ENCODE measurements at places on chromosomes 11 and 22.
A peak's percentile ranks its signal among the peaks of the same experiment; 100 is the strongest.

GRCh38 chr11:104061853-104062521 is 25.5 kb downstream of the DDI1 start:
- no peak for ATAC-seq

DNA sequence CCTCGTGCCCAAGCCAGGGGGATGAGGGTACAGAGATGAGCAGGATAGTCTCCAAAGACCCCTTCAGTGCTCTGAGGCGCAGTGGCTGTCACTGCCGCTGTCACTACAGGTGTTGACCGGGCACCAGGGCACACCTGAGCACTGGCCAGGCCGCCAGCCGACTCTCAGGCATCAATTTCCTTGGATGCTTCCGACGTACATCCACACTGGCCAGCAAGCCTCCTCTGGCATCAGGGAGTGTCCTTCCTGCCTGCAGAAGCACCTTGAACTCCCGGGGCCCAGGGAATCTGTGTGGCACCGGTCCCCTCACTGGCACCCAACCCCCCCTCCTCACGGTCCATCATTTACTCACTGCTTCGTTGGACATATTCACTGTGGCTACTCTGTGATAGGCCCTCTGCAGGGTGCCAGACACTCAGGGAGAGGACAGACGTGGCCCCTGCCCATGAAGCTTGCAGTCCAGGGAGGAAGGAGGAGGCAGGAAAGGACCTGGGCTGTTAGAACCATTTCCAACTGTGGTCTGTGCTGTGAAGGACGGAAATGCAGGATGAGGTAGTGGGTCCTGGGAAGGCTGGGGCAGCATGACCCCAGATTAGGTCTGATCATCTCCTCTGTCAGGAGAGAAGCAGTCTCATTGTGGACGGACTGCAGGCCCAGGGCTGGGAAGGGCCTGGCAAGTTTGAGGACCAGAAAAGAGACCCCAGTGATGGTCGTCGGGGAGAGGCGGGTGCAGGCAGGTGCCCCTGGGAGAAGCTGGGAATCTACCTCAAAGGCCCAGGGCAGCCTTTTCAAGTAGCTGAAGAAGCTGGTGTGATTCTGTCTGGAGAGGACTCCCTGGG is 46.3 kb upstream of the ANO1 start:
- ATAC-seq: no peak

DNA sequence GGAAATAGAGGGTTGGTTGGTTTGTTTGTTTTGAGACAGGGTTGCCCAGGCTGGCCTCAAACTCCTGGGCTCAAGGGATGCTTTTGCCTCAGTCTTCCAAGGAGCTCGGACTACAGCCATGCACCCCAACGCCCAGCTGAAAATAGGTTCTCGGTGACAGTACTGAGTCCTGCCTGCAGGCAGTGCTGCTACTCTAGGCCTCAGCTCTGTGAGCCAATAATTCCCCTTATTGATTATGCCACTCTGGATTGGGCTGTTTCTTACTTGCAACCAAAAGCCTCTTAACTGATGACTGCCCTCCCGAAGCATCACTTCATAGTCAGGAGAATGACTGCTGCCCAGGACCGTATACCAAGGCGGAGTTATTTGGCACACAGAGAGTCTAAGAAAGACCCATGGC is 1.2 kb upstream of the C11orf16 start:
- ATAC-seq: peak; percentile 23

- ATAC-seq: no peak
Observed at GRCh38 chr22:45475851-45476514, 26.7 kb upstream of the FBLN1 start.

- no peak for ATAC-seq
Observed at GRCh38 chr11:59999691-60000090, 17.3 kb upstream of the OOSP4B start.

DNA sequence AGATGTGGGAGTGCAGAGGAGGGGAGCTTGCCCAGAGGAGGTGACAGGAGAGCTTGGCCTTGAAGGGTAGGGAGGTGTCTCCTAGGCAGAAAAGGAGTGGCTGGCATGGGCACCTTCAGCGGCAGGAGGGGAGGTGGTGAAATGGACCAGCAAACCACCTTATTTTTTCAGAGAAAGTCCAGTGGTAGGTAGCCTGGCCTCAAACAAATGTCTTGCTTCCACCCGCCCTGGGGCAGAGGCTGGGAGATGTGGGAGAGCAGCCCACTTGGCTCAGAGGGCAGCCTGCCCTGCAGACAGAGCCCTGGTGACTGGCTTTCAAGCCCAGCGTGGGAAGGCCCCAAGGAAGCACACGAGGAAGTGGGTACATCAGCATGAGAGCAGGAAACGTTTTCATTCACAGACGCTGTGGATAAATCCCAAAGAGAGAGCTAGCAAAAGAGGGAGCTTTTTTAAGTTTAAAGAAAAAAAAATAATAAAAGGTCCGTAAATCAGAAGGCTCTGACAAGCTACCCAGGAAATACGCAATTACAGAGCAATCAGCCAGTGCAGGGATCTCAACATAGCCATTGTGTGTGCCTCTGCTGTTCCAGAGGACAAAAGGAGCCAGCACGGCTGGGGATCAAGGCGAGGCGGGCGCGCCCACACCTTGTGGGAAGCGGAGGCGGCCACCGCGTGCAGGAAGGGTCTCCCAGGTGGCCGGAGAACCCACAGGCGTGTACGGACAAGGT is 238.7 kb upstream of the PLET1 start:
- ATAC-seq: no peak

GRCh38 chr11:78045851-78046485 is 17.7 kb upstream of the THRSP start:
- peak; percentile 97 for ATAC-seq

DNA sequence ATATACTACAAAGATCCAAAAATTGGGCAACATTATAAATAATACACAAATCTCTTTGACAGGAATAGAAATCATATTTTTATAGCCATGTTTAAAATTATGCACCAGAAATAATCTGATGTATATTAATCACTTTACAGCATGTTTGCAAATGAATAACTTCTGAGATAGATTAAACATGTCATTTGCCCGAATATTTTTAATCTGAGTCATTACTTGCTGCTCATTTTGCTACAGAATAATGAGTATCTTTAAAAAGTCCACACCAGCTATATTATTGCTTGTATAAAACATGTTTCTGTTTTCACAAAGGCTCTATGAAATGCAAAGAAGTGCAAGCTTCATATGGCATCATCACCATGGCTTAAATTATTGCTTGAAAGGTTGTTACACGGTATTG is 336.8 kb downstream of the GUCY1A2 start:
- peak; percentile 72 for ATAC-seq

- peak; percentile 0 for ATAC-seq
Observed at GRCh38 chr11:34356576-34356912, 1.3 kb downstream of the ABTB2 start.

DNA sequence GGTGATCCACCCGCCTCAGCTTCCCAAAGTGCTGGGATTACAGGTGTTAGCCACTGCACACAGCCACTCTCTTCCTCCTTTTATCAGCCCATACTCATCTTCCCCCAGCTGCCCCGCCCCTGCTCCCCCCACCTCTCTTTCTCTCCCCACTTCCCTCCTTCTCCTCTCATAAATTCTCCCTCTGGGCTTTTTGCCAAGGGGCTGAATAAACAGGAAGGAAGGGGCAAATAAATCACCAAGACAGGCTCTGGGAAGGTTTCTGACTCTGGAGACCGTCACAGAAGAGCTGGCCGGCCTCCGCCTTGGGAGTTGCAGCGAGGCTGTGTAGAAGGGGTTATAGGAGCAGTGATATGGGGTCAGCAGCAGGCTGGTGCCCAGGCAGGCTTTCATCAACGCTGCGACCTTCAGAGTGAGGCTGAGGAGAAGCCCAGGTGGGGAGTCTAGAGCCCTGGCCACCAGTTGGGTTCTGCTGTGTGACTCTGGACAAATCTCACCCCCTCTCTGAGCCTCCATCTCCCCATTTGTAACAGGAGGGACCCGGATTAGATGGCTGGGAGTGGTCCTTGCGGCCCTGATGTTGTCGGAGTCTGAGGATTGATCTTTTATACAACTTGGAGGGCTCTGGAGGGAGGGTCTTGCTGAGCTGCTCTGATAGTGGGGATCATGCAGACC is 62.6 kb upstream of the RASD2 start:
- peak; percentile 89 for ATAC-seq

- no peak for ATAC-seq
Observed at GRCh38 chr11:486189-486588, 20.9 kb downstream of the RNH1 start.

GRCh38 chr11:95232666-95233065 is 1.7 kb upstream of the SESN3 start:
- ATAC-seq: no peak

GRCh38 chr22:40472051-40472450 is 101.7 kb downstream of the SGSM3 start:
- no peak for ATAC-seq

- ATAC-seq: no peak
Observed at GRCh38 chr11:126855536-126855935, 145.0 kb downstream of the KIRREL3 start.

GRCh38 chr11:82896183-82896582 is 4.0 kb downstream of the PRCP start:
- no peak for ATAC-seq

- no peak for ATAC-seq
Observed at GRCh38 chr11:128603003-128603696, 15.8 kb upstream of the ETS1 start.

DNA sequence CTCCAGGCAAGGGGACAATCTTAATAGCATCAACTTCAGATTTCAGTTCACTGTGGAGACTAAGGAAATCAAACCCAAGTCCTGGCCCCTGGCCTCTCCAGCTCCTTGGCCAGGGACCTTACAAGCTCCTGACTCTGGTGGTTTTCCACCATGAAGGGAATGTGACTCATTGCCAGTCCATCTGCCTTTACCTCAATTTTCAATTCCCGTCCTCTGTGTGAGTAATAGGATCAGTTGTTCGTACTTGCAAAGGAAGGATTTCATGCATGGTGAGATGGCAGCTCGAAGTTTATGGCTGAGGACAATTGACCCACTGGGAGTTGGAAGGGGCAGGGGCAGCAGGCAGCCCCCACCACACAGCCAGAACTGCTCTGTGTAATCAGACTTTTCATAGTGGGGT is 42.5 kb downstream of the INSC start:
- no peak for ATAC-seq

DNA sequence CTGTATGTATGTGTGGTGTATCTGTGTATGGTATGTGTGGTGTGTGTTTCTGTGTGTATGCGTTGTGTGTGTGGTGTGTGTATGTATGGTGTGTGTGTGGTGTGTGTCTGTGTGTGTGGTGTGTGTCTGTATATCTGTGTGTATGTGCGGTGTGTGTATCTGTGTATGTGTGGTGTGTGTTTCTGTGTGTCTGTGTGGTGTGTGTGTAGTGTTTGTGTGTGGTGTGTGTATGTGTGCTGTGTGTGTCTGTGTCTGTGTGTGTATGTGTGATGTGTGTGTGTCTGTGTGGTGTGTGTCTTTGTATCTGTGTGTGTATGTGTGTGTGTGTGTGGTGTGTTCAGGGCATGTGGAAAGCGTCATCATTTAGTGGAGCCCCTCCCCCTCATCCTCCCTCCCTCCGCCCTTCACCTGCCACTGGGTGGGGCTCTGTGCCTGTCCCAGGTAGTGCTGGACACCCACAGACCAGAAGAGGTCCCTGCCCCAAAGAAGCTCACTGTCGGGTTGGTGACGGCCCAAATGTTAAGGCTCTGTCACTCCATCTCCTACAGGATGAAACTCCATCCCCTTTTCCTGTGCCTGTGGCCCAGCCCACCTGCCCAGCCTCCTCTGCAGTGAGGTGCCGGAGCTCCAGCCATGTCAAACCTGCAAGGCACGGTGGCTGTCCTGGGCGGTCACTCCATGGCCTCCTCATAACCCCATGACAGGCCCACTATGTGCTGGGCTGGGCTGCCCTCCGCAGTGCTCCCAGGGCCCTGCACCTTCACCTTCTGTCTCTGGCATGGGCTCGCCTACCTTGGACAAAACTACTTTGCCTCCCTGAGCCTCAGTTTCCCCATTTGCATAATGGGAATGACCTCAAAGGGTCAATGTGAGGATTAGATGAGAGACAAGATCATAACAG is 23.4 kb upstream of the SHISAL1 start:
- ATAC-seq: no peak

DNA sequence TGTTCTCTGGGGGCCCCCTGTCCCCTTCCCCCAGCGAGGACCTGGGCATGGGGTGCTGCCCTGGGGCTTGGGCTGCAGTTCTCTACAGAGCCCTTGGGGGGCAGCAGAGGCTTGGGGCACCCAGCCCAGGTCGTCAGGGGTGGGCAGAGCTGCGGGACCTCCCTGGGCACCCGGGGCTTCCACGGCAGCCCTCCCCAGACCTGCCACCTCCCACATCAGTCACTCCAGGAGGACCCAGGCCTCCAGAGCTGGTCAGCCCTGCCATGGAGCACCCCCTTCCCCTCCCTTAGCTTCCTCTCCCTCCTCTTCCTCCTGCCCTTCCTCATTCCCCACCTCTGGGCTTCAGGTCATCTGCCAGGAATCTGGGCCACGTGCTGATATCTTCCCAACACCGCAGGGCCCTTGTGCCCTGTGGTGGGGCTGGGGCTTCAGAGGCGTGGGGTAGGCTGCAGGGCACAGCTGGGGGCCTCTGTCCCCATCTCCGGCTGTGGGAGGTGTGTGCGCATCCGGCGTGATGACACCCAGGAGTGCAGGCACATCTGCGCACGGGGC is 5.8 kb downstream of the TSPAN4 start:
- peak; percentile 25 for ATAC-seq

- no peak for ATAC-seq
Observed at GRCh38 chr22:22092101-22092500, 109.5 kb upstream of the TOP3B start.

- ATAC-seq: peak; percentile 91
Observed at GRCh38 chr11:31870609-31871309, 59.6 kb upstream of the PAX6 start.

DNA sequence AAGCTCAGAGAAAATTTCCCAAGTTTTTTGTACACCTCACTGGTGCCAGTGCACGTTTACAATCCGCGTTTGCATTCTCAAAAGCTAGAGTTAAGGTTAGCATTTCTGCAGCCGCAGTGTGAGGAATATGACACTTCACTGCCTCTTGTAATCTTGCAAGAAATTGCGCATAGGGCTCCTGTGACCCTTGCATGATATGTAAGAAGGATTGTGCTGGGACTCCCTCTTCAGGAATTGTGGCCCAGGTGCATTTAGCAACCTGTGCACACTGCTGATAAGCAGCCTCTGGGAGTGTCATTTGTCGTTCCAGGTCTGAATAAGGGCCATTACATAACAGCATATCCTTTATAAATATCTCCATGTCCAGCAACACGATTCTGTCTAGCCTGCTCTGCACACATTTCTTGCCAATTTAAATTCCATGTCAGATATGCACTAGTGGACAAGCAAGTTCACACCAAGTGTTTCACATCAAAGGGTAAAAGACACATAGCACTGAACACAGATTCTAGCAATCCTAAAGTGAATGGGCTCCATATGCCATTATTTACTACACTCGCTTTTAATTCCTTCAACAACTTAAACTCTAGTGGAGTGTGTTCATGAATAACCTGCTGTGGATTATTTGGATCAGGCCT is 69.2 kb upstream of the INCENP start:
- ATAC-seq: no peak

- ATAC-seq: no peak
Observed at GRCh38 chr11:118524356-118524755, 2.9 kb upstream of the TTC36 start.

DNA sequence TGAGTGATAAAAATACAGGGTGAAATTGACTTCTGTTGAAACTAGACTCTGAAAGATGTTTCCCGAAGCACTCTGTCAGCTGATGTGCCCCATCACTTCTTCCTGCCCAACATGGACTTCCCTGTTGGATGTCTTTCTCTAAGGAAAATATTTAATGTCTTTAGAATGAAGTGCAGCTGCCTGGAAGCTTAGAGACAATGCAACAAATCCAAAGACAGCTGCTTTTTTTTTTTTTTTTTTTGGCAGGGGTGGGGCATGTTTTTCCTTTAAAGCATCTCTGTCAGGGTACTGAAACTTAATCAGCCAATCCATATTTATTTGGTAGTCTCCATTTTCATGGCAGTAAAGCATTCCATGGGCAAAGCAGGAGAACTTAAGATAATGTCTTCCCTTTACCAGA is 5.9 kb downstream of the JAM3 start:
- no peak for ATAC-seq

Measured in SK-N-SH treated with all-trans-retinoic acid at 6 μM for 48 hours (cell line).